ENCODE measurements at places on chromosomes 5 and 9.

DNA sequence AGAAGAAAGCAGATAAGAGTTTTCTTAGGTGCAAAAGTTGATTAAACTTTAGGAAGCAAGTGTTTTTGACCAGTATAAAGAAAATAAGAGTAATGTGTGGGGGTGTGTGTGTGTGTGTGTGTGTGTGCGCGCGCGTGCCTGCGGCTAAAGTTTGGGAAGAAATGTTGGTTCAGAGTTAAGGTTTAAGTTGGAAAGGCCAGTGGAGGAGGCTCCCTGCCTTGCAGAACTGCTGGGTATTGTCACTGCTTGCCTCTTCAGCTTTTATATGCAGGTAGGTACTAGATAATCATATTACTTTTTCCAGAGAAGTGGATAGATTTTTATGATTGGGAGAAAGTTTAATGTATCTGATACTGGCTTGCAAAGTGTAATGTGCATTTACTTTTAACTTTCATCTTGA is 2.0 kb downstream of the PIK3R1 start:
- DNase-seq = peak; percentile 11

DNA sequence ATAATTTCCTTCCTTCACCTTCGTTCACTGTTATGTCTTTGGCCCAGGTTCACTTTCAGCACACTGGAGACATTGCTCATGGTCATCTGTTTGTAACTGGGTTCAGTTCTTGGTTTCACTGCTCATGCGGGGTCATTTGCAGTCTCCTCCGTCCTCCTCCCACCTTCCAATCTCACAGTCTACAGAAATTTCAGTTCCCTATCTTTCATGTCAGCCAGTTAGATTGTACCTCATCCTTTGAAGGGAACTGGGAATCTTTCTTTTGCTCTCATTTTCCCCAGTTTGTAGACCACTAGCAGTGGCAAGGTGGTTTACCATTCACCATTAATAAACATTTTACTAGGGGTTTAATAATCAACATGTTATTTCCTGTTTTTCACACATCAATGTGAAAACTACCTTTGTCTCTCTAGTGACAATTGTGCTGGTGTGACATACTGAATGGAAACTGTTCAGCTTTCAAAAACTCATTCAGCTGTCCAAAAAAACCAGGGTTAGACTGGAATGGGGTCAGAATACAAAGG is 100.9 kb upstream of the IL6ST start:
- no peak for DNase-seq

DNA sequence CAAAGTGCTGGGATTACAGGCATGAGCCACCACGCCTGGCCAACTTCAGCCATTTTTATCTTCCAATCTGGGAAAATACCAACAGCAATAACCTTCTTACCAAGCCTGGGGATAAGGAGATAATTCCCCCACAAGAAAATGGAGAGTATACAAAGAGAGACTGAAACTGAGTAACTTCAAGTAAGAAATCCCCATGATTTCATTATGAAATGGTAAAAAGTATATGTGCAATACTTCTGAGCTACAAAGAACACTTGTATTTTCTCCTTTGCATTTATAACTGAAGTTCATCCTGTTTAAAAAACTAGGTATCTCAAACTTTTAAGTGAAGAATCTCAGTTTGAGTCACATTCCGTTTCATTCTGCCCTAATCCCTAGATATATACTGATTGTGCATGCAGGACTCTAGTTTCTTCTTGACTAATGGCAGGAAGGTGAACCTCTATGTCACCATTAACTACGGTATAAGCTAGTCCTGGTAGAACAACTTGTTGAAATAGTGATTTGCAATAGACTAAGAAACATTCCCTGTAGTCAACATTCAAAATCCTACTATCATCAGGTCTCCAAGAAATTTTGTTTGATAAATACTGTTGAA is 2071.4 kb downstream of the MAT2B start:
- no peak for DNase-seq

GRCh38 chr9:116951588-116952435 is 264.7 kb downstream of the TRIM32 start:
- DNase-seq = peak; percentile 96

DNA sequence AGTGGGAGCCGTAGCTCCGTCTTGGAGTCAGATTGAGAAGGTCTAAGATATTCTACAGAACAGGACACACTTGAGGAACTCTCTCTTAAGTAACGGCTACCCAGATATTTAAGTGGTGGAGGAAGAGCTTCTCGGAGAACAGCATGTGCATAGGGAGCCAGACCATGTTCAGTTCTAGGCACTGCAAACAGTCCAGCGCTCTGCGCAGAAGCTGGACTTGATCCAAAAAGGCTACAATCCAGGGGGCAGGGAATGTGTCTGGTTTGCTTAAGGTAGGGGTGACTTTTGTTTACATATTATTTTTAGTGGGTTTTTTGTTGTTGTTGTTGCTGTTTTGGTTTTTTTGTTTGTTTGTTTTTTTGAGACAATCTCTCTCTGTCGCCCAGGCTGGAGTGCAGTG is 16.8 kb upstream of the CCL28 start:
- no peak for DNase-seq

DNA sequence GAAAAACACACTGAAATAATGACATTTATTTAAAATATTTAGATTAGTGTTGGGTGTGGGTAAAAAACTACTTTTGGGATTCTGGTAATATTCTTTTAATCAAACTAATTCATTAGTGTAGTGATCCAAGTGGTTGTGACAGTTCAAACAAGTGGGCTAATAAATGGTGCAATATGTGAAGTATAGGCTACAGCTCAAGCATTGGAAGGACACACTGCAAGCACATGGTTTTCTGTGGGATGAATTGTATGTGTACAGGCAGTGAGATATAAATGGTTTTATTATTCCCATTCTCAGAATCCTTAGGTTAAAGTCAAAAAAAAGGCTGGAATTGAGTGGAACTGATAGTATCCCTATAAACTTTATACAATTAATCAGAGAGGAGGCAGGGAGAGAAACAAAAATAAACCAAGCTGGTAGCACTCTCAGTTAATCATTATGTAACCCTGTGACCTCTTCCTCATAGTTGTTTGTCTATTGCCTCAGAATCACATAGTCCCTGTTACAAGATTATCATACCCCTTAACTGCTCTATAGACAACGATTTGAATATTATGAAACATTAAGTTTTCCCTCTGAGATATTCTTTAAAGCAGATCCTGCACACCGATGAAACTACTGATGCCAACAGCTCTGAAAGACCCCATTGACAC is 1755.4 kb upstream of the ACO1 start:
- DNase-seq = no peak

- DNase-seq = no peak
Measured at GRCh38 chr5:126483156-126483555, 59.9 kb downstream of the GRAMD2B start.

GRCh38 chr5:133936651-133937015 is 31.8 kb downstream of the C5orf15 start:
- DNase-seq = no peak

DNA sequence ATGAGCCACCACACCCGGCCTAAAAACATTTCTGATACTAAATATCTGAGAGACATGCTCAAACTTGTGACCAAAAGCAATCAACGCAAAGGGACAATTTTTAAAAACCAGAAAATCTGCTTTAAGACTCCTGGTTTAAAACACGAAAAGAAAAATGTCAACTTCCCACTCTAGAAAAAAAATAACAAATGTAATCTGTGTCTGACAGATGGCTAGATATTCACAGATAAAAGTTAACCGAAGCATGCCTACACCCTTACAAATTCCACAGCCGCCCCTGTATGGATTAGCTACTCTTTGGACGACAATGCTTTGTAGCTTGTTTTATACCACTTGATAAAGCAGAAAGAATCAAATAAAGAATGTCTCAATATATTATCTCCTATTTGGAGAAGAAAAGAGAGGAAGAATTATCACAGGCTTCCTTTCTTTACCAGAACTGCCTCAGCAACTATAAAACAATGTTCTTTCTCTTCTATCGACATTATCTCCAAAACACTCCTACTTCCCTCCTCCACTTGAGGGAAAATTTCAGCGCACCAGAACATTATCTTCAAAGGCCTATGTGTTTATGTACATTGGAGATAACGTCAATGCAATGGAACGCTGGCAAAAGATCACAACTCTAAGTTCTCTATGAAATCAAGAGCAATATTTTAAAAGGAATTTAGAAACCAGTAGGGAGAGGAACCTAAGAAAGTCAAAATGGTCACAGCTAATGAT is 26.2 kb downstream of the CEMIP2 start:
- DNase-seq = no peak

- peak; percentile 73 for DNase-seq
Measured at GRCh38 chr5:142671801-142672200, 14.1 kb downstream of the FGF1 start.

- no peak for DNase-seq
Measured at GRCh38 chr9:95721061-95721531, 154.4 kb upstream of the ERCC6L2 start.

- DNase-seq = no peak
Measured at GRCh38 chr9:35834260-35835215, 5.5 kb downstream of the TMEM8B start.

DNA sequence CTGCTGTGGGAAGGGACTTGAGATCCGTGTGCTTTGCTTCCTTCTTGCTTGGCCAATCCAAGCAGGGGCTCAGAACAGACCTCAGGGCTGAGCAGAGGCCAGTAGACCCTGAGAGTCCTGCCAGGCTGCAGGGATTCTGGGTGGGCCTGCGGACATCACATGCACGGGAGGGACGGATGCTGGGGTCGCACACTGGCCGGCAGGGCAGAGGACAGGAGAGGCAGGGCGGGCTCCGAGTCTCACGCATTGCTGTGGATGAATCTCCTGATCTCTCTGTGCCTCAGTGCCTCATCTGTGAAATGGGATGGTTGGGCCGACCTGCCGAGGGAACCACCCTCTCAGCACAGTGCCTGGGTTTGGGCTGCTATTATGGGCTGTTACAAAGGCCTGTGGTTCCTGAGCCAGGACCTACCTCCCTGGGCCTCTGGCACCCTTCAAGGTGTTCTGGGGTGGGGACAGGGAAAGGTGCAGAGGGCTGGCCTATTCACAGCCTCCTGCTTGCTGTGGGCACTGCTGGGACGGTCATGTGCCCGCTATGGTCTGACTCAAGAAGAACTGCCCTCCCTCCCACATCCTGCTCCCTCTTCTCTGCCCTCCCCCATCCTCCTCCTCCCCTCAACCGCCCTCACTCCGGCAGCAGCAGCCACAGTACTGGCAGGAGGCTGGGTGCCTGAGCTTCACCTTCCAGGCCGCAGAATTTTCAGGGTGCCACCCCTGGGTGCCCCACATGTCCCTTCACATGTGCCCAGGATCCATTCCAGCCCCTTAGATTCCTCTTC is 43.3 kb downstream of the NCS1 start:
- no peak for DNase-seq

GRCh38 chr5:181188700-181189362 is 16.2 kb downstream of the TRIM7 start:
- DNase-seq = peak; percentile 84

DNA sequence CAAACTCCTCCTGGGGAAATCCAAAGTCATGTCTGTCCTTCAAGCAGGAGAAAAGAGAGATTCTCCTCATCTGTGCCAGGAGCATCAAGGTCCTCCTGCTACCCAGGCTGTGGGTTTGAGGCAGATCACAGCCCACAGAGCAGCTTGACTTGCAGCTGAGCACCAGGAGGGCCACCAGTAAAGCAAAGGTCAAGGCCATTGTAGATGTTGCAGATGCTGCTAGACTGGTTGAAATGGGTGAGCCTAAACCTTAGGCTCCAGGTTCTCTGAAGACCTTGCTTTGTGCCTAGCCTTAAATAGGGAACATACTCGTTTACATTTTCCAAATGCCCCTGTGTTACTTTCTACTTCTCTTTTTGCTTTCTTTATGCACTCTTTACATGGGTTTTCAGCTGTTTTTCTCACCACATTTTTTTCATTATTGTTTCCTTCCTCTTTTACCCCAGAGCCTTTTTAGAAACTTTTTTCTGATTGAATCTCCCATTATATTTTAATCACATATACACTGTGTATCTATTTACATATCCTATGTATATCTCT is at the start of gene IFNA2:
Gene IFNA2, minus strand, starts transcription at position 268 of the 540 bp plus-strand sequence. Its CDS starts 69 bp downstream, at position 199.
- no peak for DNase-seq

DNA sequence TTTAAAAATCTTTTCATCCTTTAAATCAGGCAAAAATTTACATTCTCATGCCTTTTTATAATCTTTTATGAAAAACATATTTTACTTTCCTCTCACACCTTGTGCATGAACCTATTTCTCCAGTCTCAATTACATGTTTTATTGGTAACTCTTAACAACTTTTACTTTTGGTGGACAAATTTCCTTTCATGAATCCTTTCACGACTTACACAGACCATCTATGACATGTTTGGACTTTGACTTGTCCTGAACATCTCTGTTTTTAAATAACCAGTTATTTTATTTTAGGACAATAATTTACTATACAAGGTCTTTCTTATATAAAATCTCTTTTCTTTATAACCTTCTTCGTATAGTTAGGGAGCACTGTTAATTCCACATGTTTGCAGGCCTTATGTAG is 26.5 kb upstream of the MTMR12 start:
- peak; percentile 31 for DNase-seq

GRCh38 chr9:20610591-20610990 is 11.7 kb downstream of the MLLT3 start:
- DNase-seq = no peak

DNA sequence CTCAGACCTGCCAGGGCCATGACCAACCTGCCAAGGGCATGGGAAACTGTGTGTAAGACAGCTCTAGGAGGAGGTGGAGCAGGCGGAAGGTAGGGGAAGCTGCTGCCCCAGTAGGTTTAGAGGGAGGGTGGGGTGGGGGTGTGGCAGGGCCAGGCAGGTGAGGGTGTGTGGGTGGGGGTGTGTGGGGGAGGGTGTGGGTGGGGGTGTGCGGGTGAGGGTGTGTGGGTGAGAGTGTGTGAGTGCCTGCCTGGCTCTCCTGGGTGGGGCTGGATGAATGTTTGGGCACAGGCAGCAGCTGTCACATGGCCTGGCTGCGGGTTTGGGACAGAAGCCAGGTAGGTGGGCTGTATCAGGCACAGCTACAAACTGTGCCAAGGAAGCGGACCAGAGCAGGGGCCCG is 8.8 kb upstream of the N4BP3 start:
- no peak for DNase-seq

DNA sequence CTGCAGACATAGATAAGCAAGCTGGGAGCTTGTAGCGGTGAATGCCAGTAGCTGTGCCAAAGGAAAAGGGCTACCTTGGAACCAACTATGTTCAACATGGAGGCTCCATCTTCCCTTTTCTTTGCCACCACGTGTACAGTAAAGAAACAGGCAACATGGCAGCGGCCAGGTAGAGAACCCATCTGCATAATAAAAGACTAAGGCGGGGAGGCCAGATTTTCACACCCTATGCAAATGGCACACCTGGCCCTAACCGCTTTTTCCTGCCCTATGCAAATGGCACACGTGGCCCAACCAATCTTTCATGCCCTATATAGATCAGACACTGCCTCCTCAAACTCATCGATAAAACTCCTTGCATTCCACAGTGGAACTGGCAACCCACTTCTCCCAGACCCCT is 477.5 kb upstream of the EDIL3 start:
- DNase-seq = no peak

DNA sequence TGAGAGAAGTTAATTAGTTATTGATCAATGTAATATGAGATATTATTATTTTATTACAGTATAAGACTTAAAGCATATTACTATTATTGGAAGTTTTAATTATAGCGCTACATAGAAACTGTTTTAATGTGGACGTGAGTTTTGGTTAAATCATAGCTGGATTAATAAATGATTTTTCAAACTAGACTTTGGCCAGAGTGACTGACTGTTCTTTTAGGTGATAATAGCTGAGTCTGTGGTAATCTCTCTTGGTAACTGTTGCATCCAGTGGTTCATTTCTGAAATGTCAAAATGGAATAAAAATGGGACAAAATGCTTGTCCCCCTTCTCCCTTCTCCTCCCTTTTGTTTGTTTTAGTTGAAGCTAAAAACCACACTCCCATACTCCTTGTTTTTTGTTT is 28.1 kb downstream of the ANKHD1 start:
- DNase-seq = no peak

- DNase-seq = no peak
Measured at GRCh38 chr5:53927668-53928247, 367.3 kb downstream of the NDUFS4 start.

GRCh38 chr5:67198917-67199316 is 2.3 kb upstream of the CD180 start:
- no peak for DNase-seq

Measured in EL (cell line).